ENCODE measurements at places on chromosomes 2 and 18.

DNA sequence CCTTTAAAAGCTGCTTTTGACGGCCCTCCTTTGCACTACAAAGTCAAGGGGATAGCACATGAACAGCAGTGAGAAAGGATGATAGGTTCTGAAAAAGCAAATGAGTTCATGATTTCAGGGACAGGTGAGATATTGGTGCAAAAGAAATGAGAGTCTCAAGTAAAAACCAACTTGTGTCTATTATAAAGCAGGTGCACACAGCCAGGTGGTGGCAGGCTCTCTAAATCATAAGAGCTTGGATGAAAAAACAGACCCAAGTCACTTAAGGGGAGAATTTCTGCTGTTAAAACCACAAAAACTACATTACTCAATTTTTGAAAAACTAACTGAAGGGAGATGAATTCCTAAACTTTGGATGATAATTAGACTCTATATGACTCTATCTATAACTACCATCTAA, 201.5 kb downstream of the SP3 start:
- DNase-seq, result no peak

GRCh38 chr2:31944828-31945571, 65.8 kb downstream of the MEMO1 start:
- DNase-seq, result no peak

GRCh38 chr2:63051042-63051794, 588 bp downstream of the OTX1 start:
- DNase-seq, result no peak

DNA sequence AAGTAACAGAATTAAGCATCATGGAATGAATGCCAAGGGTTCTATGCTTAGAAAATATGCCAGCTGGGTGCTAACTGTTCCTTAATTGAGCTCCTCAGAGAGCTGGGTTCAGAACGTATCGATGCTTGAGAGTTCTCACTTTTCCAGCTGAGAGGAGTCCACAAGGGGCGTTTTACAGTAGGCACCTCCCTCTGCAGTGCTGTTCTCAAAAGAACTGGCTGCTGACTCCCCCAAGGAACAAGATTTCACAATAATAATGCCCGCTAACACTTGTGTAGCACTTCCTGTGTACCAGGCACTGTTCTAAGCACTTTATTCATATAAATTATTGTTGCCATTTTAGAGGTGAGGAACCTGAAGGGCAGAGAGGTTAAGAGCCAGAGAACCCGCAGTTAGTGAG, 18.1 kb upstream of the TMEM237 start:
- DNase-seq, result no peak

DNA sequence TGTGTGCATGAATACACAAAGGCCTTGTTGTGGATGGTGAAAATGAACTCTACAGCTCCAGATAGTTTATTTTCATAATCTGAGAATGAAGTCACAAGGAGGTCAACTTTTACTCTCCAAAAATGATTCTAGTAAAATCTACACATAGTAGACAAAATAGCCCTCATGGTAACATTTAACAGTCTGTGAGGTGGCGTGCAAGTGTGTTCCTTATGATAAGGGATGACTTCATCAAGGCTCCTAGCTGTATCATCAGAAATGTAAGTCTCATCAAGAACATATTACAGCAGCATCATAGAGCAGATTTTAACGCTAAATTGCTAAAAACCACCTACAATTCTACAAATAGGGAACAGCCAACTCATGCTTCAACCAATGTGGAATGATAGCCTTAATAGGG, 72.3 kb upstream of the RIOK3 start:
- DNase-seq, result no peak

- peak; percentile 92 for DNase-seq
Measured at GRCh38 chr2:38535744-38536506, 66.8 kb downstream of the HNRNPLL start.

GRCh38 chr2:54773838-54774237, 50.4 kb downstream of the EML6 start:
- no peak for DNase-seq

DNA sequence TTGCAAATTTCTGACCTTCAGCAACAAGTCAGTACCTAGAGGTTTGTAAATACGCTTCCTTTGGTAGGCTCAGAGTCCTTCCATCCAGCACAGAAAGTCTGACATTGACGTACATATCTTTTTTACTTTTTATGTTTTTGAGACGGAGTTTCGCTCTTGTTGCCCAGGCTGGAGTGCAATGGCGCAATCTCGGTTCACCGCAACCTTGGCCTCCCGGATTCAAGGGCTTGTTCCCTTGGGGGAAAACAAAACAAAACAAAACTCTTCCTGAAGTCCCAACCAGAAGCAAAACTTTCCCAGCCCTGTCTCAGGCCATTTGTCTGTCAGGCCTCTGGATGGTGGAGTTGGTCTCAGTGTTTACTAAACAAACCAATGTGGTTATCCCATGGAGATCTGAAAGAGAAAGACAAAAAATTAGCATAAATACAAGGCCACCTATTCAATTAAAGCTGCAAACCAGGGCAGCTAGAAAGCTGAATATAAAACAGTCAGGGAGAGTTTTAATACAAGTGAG, 29.6 kb upstream of the ATL2 start:
- DNase-seq, result peak; percentile 51

DNA sequence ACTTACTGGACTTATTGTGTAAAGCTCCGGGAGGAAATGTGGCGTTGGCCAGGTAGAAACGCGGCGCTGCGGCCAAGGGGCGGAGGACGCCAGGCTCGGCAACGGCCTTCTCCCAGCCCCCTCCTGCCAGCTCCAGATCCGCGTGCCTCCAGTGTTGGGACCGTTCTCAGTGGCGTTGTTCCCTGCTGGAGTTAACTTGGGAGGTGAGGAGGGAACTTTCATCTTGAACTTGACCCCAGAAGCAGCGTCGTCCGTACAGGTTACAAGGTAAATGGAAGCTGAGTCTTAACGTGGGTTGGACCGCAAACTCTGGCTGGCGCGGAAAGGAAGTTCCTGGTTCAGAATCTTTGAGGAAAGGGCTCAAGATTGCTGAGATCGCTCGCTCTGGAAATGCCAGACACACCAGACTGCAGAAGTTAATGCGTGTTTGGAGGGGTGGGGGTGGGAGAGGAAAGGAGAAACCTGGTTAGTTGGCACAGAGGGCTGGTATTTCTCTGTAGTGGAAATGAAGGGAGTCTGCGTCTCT, 1.3 kb downstream of the TANC1 start:
- DNase-seq, result peak; percentile 70

- no peak for DNase-seq
Measured at GRCh38 chr18:6031002-6031401, 135.7 kb upstream of the TMEM200C start.

GRCh38 chr18:41969881-41970280, 14.8 kb downstream of the PIK3C3 start:
- DNase-seq, result no peak

GRCh38 chr2:55460562-55460961, 40.9 kb upstream of the CCDC88A start:
- DNase-seq, result no peak

GRCh38 chr2:191174442-191174841, 23.6 kb upstream of the STAT4 start:
- DNase-seq, result no peak

All from left ventricle myocardium superior (tissue), 1 donor.